CD4-positive, alpha-beta T cell (primary cell): ENCODE measurements at places on chromosomes 12 and 14. TPM values are rescaled to one million over a fixed set of nuclear protein-coding genes. Genes with fewer than 3 reads are reported as not detected.

TMPRSS12 gene
- not detected for total RNA-seq

DNA sequence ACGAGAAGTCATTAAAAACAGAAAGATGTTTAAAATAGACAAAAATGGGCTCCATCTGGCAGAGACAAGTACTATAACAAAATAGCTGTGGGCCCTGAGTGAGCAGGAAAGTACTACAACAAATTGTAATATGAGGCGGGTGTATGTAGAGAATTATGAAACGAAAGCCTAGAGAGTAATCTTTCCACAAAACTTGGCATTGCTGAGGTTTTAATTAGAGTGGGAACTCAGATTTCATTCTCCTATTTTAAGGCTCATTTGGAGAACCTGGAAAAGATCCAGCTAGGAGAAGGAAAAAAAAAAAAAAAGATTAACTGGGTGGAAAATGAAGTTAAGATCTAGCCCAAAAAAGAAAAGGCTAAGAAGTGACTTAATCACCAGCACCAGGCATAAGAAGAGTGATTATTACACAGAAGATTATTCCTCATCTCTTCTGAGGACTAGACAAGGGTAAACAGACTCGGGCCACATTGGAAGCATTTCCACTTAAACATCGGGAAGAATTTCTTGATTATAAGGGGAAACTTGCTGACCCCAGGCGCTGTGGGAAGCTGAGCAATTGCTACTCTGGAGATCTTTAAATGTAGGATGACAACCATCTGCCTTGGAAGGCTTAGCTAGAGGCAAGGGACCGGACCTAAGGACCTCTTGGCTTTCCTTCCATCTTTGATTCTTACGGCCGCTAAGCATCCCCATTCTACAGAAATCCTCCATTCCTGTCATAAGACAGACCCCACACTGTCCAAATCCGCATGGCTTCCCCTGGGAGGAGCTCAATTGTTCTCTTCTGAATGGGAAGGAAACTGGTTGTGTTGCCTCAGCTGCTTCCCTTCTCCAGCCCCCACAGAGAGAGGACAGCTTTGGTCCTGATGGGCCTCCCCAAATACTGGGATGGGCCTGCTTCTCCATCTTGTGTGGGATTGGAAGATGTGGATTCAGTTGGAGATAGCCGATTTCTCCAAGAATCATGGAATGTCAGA is 40.6 kb downstream of the IGF1 start:
- no peak for DNase-seq

DNA sequence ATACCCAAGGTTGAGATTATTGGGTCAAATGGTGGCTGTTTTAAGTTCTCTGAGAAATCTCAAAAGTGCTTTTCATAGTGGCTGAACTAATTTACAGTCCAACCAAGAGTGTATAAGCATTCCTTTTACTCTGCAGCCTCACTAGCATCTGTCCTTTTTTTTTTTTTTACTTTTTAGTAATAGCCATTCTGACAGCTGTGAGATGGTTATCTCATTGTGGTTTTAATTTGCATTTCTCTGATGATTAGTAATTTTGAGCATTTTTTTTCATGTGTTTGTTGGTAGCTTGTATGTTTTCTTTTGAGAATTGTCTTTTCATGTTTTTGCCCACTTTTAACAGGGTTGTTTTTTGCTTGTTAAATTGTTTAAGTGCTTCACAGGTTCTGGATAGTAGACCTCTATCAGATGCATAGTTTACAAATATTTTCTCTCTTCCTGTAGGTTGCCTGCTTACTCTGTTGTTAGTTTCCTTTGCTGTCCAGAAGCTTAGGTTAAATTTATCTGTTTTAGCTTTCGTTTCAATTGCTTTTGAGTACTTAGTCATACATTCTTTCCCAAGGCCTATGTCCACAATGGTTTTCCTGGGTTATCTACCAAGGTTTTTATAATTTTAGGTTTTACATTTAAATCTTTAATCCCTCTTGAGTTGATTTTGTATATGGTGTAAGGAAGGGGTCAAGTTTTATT is 881.3 kb upstream of the SEL1L start:
- DNase-seq, result no peak

- no peak for DNase-seq
These were observed 13.6 kb upstream of the PLEK2 start for GRCh38 chr14:67425608-67426007.

GRCh38 chr14:94174604-94175010 is 485 bp downstream of the PPP4R4 start:
- DNase-seq, result no peak

GRCh38 chr14:69530095-69530494 is 44.6 kb downstream of the CCDC177 start:
- DNase-seq, result no peak

OTOGL gene
- not detected for total RNA-seq

DNA sequence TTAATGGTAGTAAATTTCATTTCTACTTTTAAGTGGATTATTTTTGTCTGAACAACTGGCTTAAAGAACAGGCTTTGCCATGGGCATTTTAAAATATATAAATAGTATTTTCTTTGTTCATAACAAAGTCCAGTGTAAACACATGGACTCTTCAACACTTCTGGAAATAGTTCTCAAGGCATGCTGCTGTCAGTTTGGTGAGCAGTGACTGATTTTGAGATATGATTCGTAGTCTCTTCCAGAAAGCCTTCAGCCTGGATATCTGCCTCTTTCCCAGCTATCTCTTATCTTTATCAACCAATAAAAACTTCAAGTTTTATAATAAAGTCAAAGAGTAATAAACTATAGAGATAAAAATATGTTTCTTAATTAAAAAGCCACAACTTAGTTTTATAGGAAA is 110.7 kb downstream of the NAV3 start:
- no peak for DNase-seq

TMEM30B gene
- total RNA-seq, result 8.9 TPM

MYF5 gene
- not detected for total RNA-seq

DNA sequence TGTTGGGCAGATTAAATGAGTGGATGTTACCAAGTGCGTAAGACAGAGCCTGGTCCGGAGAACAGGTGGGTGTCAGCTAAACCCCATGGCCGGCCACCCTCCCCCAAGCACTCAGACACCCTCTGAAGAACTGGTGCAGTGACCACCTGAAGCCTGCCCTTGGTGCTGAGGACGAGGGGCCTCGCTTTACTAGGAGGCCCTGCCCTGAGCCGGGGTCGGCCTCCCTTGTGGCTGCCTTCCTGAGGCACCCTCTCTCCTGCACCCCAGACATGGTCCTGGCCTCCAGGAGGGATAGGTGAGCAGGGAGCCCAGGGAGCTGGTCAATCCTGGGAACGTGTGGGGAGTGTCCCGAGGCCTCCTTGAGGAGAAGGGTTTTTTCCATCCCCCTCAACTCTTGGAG is 4.9 kb upstream of the KIF26A start:
- DNase-seq, result no peak
